Stimulated activated CD8-positive, alpha-beta memory T cell treated with anti-CD3 and anti-CD28 coated beads, Interleukin-15, amount 100 ng/mL, for 48 hours (primary cell): ENCODE measurements at places on chromosomes 7 and 10.

- no peak for DNase-seq
Observed at GRCh38 chr7:148747274-148747673, 48.6 kb downstream of the CUL1 start.

DNA sequence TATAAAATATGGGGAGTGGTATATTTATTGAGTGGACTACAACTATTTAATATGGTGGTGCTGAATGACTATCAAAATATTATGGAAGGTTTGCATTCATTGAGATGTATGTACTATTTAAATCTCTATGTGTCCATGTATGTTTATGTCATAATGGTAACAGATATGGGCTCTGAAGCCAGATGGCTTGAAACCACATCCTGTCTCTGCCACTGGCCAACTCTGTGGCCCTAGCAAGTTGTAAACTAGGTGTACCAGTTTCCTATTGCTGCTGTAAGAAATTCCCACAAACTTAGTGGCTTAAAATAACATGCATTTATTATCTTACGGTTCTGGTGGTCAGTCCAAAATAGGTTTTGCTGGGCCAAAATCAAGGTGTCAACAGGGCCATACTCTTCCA is 198.1 kb upstream of the NFE2L3 start:
- no peak for DNase-seq

GRCh38 chr10:97157578-97158095 is 28.1 kb downstream of the SLIT1 start:
- no peak for DNase-seq

DNA sequence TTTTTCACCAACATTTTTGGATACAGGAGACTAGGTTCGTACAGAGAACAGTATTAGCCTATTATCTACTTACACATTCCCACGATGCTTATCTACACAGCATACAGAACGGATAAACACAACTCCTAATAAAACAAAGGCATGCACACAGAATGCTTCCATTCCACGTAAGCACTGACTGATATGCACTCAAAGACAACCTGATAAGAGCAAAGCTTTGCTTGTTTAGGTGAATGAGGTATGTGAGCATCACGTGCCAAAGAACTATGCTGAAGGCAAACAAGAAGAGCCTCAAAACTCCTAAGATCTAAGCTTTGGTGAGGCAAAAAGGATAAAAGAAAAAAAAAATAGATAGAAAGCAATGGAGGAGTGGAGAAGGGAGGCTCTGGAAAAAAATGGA is 413.5 kb upstream of the LRRN3 start:
- DNase-seq = no peak

GRCh38 chr7:118080947-118081346 is 103.0 kb upstream of the LSM8 start:
- DNase-seq = peak; percentile 34
